Activated CD8-positive, alpha-beta memory T cell treated with anti-CD3 and anti-CD28 coated beads for 48 hours (primary cell): ENCODE measurements at places on chromosomes 3 and 15.

DNA sequence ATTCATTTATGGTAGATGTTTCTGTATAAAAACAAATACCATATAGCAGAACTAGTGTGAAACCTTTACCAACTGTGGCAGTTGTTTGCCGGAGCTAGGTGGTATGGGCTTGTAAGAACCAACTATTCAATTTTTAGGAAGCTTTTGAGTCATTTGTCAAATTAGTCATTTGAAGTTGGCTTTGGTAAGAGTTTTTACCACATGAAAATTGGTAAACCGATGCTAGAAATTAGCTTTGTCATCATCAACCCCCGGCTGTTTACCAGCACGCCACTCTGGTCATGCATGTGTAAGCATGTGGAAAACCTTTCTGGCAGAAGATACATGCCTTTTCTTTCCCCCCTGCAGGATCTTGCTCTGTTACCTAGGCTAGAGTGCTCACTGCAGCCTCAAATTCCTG is 63.3 kb downstream of the IL1RAP start:
- no peak for DNase-seq

- DNase-seq, result no peak
These were observed 1026.0 kb downstream of the TUSC7 start for GRCh38 chr3:117735481-117736101.

DNA sequence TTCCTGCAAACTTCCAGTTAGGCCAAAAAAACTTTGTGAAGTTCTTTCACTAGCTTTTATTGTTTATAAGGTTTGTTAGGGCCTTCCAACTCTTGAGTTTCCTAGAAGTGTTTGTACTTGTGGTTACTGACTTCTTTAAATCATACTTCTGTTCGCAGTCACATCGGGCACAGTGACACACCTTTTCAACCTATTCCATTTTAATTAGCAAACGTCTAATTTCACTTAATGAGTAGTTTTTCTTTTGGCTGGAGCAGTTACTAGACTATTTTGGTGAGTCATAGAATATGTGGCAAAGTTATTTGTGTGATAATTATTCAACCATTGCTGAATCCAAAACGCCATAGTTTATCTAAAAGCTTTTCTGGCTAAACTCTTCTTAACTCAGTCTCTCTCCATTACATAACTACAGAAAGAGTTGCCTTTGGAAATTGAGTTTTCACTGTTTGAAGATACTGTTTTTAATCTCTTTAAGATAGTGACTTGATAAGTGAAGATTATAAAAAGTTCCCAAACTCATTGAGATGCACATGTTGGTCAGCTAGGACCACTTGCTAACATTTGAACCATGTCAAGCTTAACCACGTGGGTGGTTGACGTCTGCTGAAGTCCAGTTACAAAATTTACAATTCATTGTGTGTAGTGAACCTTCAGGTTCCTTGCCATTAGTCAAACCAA is 21.5 kb downstream of the CNOT10 start:
- DNase-seq, result no peak

GRCh38 chr3:158773166-158773565 is 28.7 kb upstream of the MFSD1 start:
- no peak for DNase-seq

DNA sequence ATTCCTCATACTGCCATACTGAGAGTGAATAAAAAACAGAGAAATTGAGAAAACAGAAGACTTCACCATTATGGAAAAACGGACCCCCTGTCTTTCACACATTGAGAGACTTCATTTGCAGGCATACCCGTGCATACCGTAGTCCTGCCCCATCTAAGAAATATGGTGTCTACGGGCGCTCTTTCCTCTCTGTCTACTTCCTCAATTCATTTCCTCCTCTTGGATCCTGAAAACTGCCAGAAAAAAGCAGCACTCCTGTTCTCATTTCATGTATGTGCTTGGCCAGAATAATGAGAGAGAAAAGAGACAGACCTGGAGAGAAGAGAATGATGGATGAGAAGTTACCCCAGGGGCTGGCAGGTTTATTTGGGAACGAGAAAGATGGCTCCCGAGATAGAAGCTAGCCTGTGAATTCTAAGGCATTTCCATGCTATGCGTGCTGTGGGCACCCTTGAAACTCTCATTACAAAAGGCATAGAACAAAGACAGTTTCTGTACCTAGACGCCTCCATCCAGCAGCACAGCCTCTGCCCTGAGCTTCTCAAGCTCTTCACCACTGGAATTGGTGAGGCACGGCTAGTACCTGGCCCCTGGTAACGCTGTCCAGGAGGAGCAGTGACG is 62.5 kb upstream of the EPHB3 start:
- no peak for DNase-seq

GRCh38 chr3:172982736-172983364 is 158.2 kb downstream of the SPATA16 start:
- DNase-seq, result no peak

GRCh38 chr3:70728311-70728710 is 415.9 kb upstream of the MDFIC2 start:
- DNase-seq, result no peak

GRCh38 chr3:111269777-111270176 is 198.2 kb downstream of the NECTIN3 start:
- DNase-seq, result no peak

DNA sequence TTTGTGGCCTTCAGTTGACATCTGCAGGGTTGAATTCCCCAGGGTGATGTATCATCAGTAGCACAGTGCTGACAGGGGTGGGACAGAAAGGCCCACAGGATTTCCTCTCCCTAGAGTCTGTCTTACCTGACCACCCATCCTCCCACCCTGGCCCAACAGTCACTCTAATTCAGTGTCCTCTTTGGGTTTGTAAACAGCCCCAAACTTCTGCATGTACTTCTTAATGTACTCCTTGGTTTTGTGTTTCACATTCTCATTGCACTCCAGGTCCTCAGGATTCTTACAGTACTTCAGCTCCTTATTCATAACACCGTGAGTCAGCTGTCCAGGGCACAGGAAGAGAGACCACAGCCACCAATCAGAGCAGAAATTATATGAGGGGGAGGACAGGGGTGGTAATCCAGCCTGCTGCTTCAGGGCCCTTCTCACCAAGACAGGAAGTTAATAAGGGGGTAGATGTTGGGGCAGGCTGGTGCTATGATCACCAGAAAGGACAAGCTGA is 37.5 kb downstream of the NBEAL2 start:
- no peak for DNase-seq

DNA sequence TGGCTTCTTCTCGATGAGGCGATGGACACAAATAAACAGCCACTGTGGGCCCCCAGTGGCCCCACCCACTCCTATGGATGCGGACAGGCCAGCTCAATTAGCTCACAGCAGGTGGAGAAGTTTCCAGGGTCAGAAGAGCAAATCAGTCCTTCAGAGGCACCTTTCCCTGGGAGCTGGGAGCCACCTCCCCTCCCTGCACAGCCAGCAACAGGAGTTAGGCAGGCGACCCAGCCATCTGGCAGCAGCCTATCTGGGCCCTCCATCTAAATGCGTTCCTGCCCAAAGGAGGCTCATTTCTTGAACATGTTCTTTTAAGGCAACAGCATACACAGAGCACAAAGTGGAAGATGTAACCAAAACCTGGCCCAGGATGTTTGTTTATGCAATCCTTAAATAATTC is 211.9 kb upstream of the ARRDC4 start:
- no peak for DNase-seq

DNA sequence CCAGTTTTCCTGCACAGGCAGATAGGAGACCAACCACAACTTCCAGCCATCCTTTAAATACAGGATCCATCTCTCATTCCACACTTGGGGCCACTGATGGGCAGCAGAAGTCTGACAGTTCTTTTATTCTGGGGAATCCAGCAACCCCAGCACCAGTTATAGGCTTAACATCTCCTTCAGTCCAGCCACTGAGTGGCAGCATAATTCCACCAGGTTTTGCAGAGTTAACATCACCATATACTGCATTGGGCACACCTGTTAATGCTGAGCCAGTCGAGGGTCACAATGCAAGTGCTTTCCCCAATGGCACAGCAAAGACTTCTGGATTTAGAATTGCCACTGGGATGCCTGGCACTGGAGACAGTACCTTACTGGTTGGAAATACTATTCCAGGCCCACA is 2.9 kb downstream of the NPAP1 start:
- no peak for DNase-seq

- no peak for DNase-seq
These were observed 60.6 kb downstream of the DPH6 start for GRCh38 chr15:35485411-35485810.

GRCh38 chr3:169579116-169579710 is 84.3 kb downstream of the MECOM start:
- no peak for DNase-seq

DNA sequence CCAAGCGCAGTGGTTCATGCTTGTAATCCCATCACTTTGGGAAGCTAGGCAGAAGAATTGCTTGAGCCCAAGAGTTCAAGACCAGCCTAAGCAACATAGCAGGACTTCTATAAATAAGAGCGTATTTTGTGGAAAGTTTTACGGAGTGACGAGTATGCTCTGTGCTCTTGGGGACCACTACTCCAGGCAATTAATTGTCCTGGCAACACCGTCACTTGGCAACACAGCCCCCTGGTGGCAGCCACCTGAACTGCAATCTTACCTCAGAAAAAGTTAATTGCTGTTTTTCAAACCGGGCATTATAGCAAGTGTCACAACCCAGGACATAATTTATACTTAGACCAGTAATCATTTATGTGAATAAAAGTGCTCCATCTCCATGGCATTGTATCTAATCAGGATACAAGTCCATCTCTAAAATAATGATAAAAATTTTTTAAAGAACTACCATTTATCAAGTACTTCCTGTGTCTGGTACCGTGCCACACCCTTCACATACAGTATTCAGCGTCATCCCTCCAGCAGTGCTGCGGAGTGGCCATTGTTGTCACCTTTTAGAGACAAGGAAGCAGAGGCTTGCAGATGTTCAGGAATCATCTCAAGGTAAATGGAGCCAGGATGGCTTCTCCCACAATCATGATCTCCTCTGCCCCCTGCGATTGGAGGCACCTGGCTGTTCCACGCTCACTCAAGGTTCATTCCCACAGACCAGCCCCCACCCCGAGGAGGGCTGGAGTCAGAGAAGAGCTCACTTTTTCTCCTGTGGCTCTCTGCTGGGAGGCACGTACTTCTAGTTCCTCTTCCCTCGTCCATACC is 34.5 kb downstream of the PLA2G4D start:
- no peak for DNase-seq

GRCh38 chr3:151283907-151284461 is 5.6 kb upstream of the P2RY14 start:
- DNase-seq, result no peak

DNA sequence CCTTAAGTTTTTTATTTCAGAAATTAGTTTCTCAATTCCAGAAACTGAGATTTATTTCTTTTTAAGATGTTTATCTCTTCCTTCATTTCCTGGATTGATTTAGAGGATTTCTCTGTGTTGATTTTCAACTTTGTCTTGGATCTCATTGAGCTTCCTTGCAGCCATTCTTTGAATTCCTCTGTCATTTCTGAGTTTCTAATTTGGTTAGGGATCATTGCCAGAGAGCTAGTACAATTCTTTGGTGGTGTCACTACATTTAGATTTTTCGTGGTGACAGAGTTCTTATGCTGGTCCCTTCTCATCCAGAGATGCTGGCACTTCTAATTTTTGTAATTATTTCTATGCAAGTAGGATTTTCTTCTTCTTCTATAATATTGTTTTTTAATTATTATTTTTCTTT is 691.1 kb upstream of the NAALADL2 start:
- DNase-seq, result no peak

DNA sequence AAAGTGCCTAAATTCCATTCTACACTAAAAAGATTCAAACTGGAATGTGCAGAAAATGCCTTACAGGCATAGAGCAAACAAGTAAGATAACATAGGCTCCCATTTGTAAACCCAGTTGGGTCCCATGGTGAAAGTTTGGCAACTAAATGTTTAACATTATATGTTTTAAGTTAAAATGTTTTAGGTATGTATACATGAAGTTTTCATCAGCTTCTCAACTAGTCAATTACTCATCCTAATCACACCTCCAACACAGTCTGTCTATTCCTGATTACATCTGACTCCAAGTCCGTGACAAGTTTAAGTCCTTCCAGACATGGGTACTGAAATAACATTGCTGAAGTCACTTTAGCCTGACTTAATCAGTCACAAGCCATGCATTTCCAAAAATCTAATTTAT is 25.0 kb downstream of the MYLK start:
- no peak for DNase-seq

DNA sequence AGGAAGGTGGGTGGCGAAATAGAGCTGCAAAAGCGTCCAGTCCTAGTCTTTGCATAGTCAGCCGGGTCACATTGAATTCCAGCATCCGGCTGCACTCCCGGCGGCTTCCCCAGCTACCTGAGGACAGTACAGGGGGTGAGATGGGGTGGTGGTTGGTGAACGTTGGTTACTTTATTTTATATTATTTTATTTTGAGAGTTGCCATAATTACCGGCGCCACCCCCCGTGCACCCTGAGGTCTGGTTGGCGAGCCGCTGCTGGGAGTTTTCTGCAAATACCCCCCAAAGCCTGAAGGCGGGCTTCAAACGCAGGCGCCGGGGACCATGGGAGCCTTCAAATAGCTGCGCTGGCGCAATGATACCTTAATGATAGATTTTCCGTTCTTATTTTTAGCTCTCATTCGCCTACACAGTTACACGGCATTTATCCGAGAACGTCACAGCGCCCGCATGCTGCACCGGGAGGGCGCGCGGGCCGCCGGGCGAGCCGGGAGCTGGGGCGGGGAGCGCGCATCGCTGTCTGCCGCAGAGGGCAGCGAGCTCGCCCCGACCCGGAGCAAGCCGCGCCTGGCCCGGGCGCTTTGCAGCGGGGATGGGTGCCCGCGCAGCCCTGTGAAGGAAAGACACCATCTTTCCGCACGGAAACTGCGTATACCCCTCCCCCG is 756 bp upstream of the RASGRF1 start:
- no peak for DNase-seq

DNA sequence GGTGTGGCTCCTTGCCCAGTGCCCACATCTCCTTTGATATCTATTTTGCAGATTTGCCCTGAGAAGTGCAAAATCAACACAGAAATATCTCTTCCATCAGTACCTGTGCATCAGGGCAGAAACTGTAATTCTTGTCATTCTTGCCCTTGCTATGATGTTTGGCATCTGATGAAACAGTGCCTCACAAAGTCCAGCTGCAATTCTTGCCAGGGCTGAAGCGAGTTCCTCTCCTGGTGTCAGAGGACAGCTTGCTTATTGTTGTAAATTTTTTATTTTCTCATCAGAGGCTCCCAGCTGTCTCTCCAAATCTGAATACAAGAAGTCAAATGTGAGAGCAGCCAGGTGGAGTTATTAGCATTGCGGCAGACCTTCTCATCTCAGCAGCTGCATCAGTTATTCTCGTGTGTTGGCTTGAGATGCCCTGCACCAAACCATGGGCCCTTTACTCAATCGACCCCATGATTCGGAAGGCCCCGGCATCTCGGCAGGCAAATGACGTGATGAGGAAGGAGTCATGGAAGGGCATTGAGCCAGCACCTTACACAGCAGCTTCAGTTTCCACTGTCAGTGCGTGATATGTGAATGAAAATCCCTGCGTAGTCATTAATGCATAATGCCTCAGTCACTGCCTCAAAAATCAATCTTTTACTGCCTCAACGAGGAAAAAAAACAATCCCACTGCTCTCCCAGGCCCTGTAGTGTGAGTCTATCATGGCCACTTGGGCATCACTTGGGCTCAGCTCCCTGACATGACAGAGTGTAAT is 93.4 kb downstream of the CCNL1 start:
- no peak for DNase-seq
